ENCODE measurements at places on chromosomes 4 and X.
A peak's percentile ranks its signal among the peaks of the same experiment; 100 is the strongest.

- no peak for DNase-seq
Measured at GRCh38 chr4:3364634-3365314, 72.0 kb downstream of the RGS12 start.

DNA sequence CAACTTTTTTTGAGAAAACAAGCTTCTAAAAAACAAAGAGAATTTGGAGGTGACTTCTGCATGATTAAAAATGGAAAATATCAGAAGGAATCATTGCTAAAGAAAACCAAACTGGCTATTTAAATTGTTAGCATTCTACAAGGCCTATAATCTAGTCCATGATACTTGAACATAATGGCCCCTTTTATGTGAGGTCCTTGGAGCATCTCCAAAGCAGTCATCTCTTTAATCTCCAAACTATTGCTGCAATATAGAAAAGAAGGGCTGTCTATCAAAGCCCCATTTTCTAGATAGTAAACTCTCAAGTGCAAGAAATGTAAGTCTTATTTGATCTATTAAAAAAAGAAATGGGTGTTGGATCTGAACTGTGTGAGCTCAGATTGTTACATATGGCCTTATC, 615.1 kb downstream of the CENPC start:
- no peak for DNase-seq

- peak; percentile 32 for DNase-seq
Measured at GRCh38 chrX:71859637-71860036, 51.0 kb upstream of the NHSL2 start.

DNA sequence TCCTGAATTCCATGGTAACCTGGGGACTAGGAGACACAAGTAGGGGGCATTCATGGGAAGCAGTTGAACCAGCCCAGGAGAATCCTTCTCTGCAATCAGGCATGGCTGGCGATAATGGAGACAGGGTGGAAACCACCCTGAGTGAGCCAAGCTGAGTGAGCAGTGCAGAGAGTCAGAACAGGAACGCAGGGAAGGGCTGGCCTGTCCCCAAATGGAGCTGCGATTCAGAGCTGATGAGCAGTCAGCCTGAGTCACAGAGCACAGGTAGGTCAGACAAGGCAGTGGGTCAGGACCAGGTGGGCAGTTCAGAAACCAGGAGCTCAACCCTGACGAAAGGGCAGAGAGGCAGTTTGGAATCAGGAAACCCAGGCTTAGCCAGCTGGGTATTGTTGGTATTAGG, 129.0 kb downstream of the BTC start:
- peak; percentile 23 for DNase-seq

DNA sequence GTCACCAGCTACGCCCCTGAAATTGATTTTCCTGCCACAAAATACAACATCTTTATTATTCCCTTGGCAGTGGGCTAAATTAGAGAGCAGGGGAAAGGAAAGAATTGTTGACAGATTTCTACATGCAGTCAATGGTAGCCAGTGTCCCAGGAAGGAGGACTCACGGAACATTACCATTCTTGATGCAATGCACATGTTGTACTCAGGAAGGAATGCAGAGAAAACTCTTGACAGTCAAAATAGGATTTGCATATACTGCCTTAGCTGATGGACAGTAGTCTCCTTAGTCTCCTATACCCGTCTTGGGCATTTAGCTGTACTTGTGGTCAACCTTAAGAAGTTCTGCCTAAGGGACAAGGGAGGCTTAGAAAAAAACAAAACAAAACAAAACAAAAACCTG, 158.0 kb upstream of the GYPA start:
- DNase-seq = no peak

- no peak for DNase-seq
Measured at GRCh38 chr4:8547912-8548730, 32.1 kb upstream of the GPR78 start.

- no peak for DNase-seq
Measured at GRCh38 chr4:25007598-25007997, 23.1 kb downstream of the LGI2 start.

- DNase-seq = no peak
Measured at GRCh38 chr4:55154933-55155332, 29.5 kb upstream of the KDR start.

Data from iris pigment epithelial cell (primary cell).